ENCODE measurements at places on chromosomes 2 and 18. TPM values are rescaled to one million over a fixed set of nuclear protein-coding genes. Genes with fewer than 3 reads are reported as not detected.

- no peak for DNase-seq
Observed at GRCh38 chr2:127776122-127776780, 34.7 kb downstream of the WDR33 start.

Gene DCC
- total RNA-seq = 0.39 TPM

- no peak for DNase-seq
Observed at GRCh38 chr2:16256601-16257321, 316.4 kb downstream of the MYCN start.

Gene DNAJC27
- total RNA-seq = 5.1 TPM

GRCh38 chr2:183993052-183993451 lies 605.3 kb upstream of the ZNF804A start:
- DNase-seq = no peak

GRCh38 chr2:162057426-162057825 lies 16.6 kb downstream of the DPP4 start:
- no peak for DNase-seq

- DNase-seq = no peak
Observed at GRCh38 chr18:70931942-70932814, 643.3 kb downstream of the SOCS6 start.

Gene COL6A3
- total RNA-seq = 2.1 TPM

Gene PRSS56
- not detected for total RNA-seq

- no peak for DNase-seq
Observed at GRCh38 chr2:144067506-144067905, 452.4 kb downstream of the ZEB2 start.

Gene IL37
- total RNA-seq = 0.44 TPM

Gene PPM1B
- total RNA-seq = 85.4 TPM

DNA sequence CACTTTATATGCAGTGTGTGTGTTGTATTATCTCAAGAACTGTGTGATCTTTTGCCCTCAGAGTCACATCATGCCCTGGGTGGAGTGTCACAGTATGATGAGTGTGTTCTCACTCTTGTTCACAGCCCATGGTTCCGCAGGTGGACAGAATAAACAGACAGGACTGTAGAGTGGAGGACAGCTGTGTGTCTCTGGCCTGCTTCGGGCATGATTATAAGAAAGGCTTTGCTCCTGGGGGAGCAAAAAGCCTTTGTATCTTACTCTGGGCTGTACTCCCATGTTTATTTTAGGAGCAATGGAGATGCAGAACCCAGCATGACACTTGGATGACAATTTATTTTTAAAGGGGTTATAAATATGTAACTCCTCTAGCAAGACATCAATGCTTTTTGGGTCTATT lies 371.7 kb upstream of the MEX3C start:
- no peak for DNase-seq

Gene LONRF2
- total RNA-seq = not detected

- DNase-seq = no peak
Observed at GRCh38 chr18:54626779-54627178, 35.7 kb downstream of the DYNAP start.

DNA sequence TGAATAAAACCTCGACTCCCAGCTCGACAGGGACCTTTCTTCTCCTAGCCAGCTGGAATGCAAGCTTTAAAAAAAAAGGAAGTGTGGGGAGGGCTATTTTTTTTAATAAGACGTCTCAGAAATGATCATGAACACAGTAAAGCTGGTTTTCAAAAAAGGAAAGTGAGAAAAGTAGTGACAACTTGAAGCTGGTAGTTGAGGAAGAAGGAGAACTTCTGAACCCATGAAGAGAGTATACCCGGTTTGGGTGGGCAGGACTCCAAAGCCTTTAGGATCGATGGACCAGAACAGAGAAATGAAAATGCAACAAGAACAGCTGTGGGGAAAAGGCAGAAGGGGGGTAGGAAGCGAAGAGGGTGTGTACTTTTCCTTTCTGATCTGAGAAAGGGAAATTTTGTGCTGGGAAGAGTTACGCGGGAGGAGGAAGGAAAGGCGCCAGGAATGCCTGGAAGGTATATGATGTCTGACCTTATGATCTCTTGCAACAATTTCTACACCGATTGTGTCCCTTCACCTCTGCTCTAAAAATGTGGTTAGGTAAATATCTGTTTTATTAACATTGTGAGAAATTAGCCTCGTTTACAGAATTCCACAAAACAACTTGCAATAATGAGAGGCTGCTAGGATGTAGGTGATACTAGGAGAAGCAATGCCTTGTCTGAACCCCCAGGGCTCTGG lies 22.6 kb upstream of the CYP1B1 start:
- no peak for DNase-seq

DNA sequence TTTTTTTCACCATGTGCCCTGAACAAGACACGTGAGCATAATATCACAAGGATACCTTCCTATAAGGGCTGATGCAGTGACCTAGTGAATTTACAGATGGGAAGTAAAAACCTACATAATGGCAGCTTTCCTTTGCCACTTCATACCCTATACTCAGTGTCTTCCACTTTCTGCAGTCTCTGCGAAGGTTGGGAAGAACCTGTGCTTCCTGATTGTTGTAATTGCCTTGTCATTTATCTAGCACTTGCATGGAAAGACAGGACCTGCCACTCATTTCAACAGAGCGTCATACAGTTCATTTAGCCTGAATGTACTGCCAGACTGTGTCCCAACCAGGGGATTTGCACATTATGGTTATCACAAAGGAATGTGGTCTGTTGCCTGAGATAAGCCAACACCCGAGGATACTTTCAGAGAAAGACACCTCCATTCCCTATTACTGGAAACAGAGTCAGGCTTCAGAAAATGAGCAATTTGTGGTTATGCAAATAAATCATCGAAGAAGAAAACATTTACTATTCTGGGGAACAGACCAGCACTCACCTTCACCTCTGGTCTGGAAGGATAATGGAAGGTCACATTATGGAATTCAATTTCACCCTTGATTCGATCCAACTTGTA lies 55.0 kb downstream of the ABCB11 start:
- DNase-seq = peak; percentile 41

- no peak for DNase-seq
Observed at GRCh38 chr2:173043476-173043875, 32.2 kb upstream of the MAP3K20 start.

GRCh38 chr2:39839261-39839848 lies 60.3 kb upstream of the THUMPD2 start:
- DNase-seq = no peak

Measured in Caco-2 (cell line).